ENCODE measurements at places on chromosomes 1 and 21. TPM values are rescaled to one million over a fixed set of nuclear protein-coding genes. Genes with fewer than 3 reads are reported as not detected.

LCE1F gene
- total RNA-seq, result not detected

NCMAP gene
- not detected for total RNA-seq

TNFRSF9 gene
- not detected for total RNA-seq

COL11A1 gene
- total RNA-seq, result 6.7 TPM

LORICRIN gene
- total RNA-seq, result not detected

NUDT4B gene
- 17.3 TPM for total RNA-seq

FCGR2B gene
- total RNA-seq, result not detected

NPR1 gene
- 19.8 TPM for total RNA-seq

GNB1 gene
- total RNA-seq, result 92.6 TPM

NBPF4 gene
- total RNA-seq, result not detected

EPHB2 gene
- 8.1 TPM for total RNA-seq

RERE gene
- total RNA-seq, result 63.0 TPM

NKAIN1 gene
- 0.08 TPM for total RNA-seq

CRP gene
- not detected for total RNA-seq

UBL4B gene
- total RNA-seq, result not detected

KANK4 gene
- not detected for total RNA-seq

PERM1 gene
- total RNA-seq, result 0.12 TPM

TAS1R3 gene
- 0.15 TPM for total RNA-seq

RNU1-1 gene
- total RNA-seq, result 2,564 TPM
